Activated CD4-positive, alpha-beta T cell treated with anti-CD3 and anti-CD28 coated beads for 48 hours (primary cell): ENCODE measurements at places on chromosomes 6 and 20.

- peak; percentile 82 for DNase-seq
Measured at GRCh38 chr6:2749969-2750600, 637 bp downstream of the MYLK4 start.

- no peak for DNase-seq
Measured at GRCh38 chr6:144408161-144408560, 123.0 kb downstream of the UTRN start.

DNA sequence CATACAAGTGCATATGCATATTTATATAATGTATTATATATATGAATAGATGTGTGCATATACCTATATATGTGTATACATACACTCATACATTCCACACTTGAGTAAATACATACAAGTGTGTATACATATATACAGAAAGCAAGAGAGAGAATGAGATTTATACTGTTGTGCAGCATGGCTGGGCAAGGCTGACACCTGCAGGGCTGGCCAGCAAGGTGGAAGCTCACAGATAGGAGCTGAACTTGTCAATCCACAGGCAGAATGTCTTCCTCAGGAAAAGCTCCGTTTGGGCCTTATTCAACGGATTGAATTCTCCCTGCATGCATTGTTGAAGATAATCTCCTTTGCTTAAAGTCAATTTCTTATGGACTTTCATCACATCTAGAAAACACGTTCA, 256.7 kb downstream of the ZNF217 start:
- DNase-seq: no peak

DNA sequence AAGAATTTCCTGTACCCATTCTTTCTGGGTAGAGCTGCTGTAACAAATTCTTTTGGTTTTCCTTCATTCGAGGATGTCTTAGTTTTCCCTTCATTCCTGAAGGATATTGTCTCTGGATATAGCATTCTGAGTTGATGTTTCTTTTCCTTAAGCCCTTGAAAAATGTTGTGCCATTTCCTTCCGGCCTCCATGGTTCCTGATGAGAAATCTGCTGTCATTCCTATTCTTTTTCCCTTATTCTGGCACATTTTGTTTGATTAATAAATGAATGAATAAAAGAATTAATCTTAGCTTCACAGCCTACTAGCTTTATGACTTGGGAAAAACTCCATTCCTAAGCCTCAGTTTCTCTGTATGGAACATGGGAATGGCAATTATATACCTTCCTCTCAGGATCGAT, 173.1 kb downstream of the EYA2 start:
- DNase-seq: no peak

DNA sequence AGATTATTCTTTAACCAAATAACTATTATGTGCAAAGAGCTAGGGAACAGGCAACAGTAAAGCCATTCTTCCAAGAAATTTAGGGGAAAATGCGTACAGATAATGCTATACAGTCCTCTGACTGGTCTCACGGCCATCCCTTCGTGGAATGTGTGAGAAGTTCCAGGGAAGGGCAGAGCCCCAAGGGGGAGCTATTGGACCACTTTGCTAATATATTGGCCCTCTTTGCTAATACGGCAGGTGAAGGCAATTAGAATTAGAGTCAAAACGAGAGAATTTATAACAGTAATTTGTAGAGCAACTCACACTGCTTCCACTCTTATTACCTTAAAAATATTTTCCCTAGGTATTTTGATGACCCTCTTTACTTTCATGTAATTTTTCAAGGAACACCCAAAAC, 140.4 kb downstream of the IMPG1 start:
- DNase-seq: peak; percentile 7

- DNase-seq: no peak
Measured at GRCh38 chr20:36147690-36148089, 6.8 kb upstream of the EPB41L1 start.

DNA sequence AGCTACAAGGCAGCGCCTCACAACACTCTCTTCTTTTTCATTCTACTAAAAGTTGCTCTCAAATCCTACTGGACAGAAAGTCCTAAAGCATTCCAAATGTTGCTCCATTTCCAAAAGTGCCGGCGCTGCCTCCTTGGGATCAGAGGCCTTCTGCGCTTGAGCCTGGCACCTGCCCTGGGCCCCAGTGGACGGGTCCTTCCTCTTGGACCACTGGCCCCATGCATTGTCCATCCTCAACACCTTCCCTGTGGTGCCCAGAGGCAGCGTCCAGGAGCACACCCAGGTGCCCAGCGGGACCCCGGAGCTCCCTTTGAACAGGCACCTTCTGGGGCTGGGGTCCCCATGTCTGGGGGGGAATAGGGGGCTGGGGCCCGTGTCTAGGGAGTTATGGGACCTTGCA, 205.2 kb downstream of the ERMARD start:
- DNase-seq: no peak

DNA sequence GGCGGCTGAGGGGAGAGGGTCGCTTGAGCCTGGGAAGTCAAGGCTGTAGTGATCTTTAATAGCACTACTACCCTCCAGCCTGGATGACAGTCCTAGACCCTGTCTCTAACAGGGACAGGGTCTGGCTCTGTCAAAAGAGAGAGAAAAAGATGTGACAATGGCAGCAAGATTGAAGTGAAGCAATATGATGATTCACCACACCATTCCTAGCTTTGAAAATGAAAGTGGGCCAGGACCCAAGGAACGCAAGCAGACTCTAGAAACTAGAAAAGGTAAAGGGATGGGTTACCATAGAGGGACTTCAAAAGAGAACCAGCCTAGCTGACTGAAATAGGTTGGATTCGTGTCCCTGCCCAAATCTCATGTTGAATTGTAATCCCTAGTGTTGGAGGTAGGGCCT, 426.9 kb downstream of the HTR1B start:
- DNase-seq: no peak

DNA sequence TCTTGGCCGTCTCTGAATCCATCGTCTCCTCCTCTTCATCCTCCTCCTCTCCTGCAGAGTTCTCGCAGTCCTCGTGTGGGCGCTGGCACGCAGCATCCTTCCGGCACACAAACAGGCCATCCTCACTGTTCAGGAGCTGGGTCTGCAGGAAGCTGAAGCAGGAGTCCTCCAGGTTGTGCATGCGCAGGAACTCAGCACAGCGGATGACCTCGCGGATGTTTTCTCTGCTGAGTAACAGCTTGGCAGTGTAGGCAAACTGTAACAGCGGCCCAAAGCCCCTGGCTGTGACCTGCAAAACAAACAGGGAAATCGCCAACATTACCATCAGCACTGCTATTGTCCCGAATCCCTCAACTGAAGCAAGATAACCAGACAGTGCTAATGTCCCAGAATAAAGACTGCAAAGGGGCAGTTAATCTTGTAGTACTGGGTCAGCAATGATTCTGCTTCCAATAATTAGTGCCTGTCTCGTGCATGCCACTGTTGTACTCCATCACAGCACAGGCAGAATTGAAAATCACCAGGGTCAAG, 57.4 kb downstream of the GJA10 start:
- no peak for DNase-seq

DNA sequence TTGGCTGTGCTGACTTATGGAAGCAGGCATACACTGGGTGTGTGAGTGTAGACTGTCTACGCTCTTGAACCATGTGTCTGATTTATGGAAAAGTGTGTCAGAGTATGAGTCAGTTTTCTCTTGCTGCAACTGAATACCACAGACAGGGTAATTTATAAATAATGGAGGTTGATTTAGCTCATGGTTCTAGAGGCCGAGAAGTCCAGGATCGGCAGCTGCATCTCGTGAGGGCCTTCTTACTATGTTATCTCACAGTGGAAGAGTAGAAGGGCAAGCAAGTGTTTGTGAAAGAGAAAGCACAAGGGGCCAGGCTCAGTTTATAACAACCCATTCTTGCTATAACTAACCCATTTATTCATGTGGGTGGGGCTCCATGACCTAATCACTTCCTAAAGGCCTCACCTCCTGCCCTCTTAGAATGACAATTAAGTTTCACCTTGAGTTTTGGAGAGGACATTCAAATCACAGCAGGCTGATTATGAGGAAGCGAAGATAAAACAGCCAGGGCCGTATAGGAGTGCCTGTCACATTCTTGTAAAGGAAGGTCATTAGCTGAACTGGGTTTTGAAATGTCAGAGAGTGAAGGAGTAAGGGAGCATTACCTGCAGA, 6.7 kb downstream of the GPR31 start:
- peak; percentile 26 for DNase-seq

- no peak for DNase-seq
Measured at GRCh38 chr20:11585752-11586352, 331.8 kb upstream of the BTBD3 start.

DNA sequence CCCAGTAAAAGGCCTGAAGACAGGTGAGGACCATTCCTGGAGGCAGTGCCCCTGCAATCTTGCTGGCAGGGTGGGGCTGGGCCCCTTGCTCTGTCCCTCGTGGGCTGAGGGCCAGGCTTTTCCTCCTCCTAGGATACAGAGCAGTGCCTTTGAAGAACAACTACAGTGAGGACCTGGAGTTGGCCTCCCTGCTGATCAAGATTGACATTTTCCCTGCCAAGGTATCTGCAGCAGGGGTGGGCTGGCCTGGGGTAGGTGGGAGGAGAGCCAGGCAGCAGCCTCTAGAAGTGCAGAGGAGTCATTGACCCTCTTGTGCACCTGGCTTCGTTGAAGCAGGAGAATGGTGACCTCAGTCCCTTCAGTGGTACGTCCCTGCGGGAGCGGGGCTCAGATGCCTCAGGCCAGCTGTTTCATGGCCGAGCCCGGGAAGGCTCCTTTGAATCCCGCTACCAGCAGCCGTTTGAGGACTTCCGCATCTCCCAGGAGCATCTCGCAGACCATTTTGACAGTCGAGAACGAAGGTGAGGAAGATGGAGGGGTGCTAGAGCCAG, 36.5 kb downstream of the PLCG1 start:
- no peak for DNase-seq

DNA sequence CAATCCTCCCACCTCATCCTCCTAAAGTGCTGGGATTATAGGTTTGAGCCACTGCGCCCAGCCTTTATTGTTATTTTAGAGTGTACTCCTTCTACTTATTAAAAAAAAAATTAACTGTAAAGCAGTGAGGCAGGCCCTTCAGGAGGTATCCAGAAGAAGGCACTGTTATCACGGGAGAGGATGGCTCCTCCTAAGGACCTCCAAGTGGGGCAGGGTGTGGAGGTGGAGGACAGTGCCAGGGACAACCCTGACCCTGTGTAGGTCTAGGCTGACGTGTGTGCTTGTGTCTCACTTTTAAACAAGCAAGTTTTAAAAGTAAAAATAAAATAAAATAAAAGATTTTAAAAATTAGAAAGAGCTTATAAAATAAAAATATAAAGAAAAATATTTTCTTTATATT, 23.7 kb upstream of the TAF4 start:
- DNase-seq: no peak

DNA sequence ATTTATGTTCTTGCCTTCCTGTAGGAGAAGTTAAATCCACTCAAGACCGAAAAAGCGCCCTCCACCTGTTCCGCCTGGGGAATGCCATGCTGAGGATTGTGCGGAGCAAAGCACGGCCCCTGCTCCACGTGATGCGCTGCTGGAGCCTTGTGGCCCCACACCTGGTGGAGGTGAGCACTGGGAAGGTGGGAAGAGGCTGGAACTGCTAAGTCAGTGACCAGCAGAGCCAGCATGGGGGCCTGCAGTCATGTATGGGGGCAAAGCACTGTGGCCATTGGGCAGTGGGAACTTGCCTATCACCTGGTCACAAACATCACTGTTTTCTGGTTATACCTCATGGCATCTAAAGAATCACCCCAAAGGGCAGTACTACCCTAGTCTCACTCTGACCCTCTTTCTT, 78.5 kb upstream of the PBOV1 start:
- DNase-seq: no peak

DNA sequence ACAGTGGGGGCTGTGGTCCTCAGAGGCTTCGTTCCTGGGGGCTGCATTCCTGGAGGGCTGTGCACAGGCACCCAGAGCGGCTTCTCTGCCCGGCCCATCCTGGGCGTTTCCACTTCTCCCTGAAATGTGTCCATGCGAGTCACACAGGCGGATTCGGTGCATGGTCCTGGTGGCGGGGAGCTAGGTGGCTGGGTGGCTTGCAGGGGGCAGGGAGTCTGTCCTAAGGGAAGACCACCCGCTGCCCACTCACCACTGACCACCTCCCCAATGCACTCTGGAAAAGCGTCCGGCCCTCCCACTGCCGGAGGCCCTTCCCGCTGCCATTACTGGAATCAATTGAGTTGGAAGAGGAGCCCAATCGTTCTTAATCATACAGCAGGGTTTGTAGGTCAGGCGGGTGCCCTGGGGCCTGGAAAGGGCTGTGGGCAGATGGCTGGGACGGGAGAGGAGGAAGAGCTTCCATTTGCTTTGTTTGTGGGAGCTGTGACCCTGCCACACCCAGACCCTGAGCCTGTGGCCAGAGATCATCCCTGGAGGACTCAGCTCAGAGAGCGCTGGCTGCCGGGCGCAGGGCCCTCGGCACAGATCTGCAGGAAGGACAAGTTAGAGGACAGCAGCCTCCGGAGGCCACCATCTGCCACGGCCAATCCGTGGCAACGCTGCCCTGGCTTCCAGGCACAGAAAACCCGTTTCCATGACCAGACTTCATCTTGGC, 6.4 kb downstream of the CHRNA4 start:
- no peak for DNase-seq

GRCh38 chr20:38985603-38986170, 23.5 kb downstream of the DHX35 start:
- DNase-seq: no peak

GRCh38 chr20:46568570-46569129, 18.2 kb upstream of the OCSTAMP start:
- DNase-seq: no peak

DNA sequence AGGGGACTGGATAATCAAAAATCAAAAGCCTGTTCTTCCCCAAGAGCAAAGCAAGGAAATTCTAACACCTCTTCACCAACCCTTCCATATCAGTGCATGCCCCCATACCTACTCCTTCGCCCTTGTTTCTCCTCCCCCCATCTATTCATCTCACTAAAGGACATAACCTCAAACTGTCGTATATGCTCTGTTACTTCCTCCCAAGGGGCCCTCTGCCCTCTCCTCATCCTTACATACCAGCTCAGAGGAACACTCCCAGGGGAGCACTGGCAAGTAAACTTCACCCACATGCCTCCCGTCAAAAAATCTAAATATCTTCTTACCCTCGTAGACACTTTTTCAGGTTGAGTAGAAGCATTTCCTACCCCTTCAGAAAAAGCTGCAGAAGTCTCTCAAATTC, 9.4 kb upstream of the ADTRP start:
- DNase-seq: no peak

- DNase-seq: no peak
Measured at GRCh38 chr20:23022849-23023248, 12.3 kb upstream of the SSTR4 start.

DNA sequence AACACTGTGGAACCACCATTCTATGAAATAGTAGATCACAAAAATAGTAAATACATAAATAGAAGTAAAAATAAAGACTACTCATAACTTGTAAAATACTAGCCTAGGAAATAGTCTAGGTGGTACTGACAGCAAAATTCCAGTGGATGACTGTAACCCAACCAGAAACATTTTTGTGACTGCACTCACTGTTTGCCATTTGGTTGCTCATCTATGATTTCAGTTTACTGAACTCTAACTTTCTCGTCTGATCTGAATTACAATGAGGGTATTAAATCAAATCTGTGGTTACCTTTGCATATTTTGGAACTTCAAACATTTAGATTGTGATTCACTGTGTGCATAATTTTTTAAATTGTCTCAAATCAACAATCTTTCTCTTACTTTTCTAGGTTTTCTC, 151.1 kb downstream of the KHDC1L start:
- DNase-seq: no peak
